Activated T-helper 17 cell treated with anti-CD3 and anti-CD28 coated beads, Interleukin-2, amount 50 U/mL, for 72 hours (primary cell): ENCODE measurements at places on chromosomes 16 and 17. TPM values are rescaled to one million over a fixed set of nuclear protein-coding genes. Genes with fewer than 3 reads are reported as not detected.
A peak's percentile ranks its signal among the peaks of the same experiment; 100 is the strongest.

The CLEC3A gene
- total RNA-seq = not detected

DNA sequence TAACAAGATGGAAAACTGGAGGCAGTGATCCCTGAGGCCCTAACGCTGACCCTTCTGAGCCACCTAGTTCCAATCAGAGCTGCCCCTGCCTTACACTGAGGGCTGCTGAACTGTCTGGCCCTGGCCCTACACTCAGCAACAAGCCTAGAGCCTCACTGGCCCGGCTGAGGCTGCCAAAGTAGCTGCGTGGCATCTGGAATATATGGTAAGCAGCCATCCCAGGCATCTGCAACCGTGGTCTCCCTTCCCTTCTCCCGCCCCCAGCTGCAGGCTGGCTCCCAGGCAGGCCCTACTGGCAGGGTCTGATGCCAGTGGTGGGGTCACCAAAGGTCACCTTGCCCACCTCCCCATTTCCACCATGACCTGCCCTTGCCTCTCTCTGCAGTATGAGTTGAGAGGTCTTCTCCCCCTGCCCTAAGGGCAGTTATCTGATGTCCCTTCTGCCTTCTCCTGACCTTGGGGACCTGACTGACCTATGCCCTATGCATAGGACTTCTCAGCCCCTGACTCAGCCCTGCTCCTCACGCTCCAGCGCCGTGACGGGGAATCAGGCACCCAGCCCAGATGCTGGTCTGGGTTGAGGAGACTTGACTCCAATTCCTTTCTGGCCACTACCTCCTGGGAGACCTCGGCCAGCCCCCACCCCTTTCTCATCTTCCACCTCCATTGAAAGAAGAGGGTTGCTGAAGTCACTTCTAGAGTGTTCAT, 45.3 kb downstream of the CPNE2 start:
- peaks cover 21% of the 10 kb centered on the region for H3K4me1 ChIP-seq
- ATAC-seq = no peak
- no peaks in the 10 kb centered on the region for H3K27me3 ChIP-seq
- peak overlapping the region; percentile 61 for H3K27ac ChIP-seq

GRCh38 chr17:1724869-1725641, 551 bp downstream of the WDR81 start:
- H3K4me1 ChIP-seq = peaks cover 13% of the 10 kb centered on the region
- peak; percentile 69 for ATAC-seq
- peaks cover 22% of the 10 kb centered on the region for H3K36me3 ChIP-seq
- H3K4me3 ChIP-seq = peak overlapping the region; percentile 68
- H3K27me3 ChIP-seq = no peaks in the 10 kb centered on the region

DNA sequence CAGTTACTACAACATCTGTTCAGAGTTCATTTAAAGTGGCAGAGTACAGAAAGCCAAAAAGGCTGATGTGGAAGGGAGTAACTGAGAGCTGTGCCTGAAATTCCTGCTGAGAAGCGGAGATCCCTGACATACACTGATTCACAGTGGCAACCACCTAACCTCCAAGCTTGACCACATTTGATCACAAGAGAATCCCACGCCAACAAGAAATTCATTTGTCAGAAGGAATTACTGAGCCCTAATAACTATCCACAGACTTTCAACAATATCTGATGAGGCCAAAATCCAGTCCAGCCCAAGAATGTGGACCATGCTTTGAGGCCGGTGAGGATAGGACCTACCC, 168.5 kb upstream of the RPH3AL start:
- H3K4me1 ChIP-seq = peaks cover 4% of the 10 kb centered on the region
- peak overlapping the region; percentile 45 for H3K27ac ChIP-seq
- no peak for ATAC-seq
- H3K36me3 ChIP-seq = peaks cover 48% of the 10 kb centered on the region

The HOXB9 gene
- total RNA-seq = 0.58 TPM

The NOL3 gene
- total RNA-seq = 30.0 TPM

DNA sequence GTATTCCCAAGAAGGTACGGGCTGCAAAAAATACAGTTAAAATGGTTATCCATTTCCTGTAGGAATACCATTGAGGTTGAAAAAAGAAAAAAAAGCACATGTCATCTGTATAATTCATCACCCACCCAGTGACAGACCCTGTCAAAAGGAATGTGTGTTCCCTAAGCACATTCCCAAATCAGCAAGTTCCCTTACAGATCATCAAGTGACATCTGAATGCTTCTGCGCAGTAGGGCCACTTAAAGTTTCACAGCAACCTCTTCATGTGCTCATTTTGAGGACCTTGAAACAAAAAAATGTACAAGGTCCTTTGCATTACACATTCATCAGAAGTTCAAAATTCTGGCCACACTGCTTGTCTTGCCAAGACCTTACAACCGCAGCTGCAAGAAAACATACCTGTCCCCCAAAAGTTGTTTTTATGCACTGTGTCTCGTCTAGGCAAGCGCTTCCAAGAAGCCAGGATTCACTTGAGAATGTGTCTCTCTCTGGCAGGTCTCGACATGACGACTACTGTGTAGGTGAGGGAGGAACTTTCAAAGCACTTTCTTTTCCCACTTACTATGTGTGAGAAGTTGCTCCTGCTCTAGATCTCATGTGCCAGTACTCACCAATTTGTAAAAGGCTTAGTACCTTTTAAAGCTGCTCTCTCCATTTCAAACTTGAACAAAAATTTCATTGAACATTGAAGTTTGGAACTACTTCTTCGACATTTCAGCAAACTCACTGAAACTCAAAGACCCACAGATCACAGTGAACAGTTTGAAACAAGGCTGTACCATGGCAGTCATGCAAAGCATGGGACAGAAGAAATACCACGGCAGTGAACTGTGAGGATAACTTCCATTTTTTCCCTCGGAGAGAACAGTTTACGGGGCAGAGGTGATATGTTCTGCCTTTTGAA, 4.3 kb upstream of the POLG2 start:
- H3K36me3 ChIP-seq = peaks cover 100% of the 10 kb centered on the region
- peaks cover 58% of the 10 kb centered on the region for H3K4me1 ChIP-seq
- no peaks in the 10 kb centered on the region for H3K27me3 ChIP-seq
- H3K4me3 ChIP-seq = peak overlapping the region; percentile 98
- peak overlapping the region; percentile 100 for H3K27ac ChIP-seq
- ATAC-seq = no peak

The YWHAE gene
- total RNA-seq = 515 TPM

DNA sequence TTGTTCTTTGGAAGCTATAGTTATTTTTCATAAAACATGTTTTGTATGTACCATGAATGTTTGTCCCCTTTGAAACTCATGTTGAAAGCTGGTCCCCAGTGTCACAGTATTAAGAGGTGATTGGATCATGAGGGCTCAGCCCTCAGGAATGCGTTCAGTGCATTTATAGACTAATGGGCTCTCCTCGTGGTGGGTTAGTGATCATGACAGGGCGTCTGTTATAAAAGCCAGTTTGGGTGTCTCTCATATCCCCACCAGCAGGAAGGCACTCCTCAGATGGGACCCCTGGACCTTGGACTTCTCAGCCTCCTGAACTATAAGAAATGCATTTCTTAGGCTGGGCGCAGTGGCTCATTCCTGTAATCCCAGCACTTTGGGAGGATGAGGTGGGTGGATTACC, 10.4 kb downstream of the BANP start:
- no peak for ATAC-seq
- peaks cover 65% of the 10 kb centered on the region for H3K4me1 ChIP-seq
- H3K4me3 ChIP-seq = peak overlapping the region; percentile 97
- H3K27me3 ChIP-seq = no peaks in the 10 kb centered on the region
- H3K27ac ChIP-seq = peak overlapping the region; percentile 76
- peaks cover 61% of the 10 kb centered on the region for H3K36me3 ChIP-seq

The MYL4 gene
- 0.30 TPM for total RNA-seq

The EFCAB5 gene
- total RNA-seq = 1.8 TPM

GRCh38 chr17:78567991-78568390, 9.2 kb downstream of the DNAH17 start:
- H3K27me3 ChIP-seq = no peaks in the 10 kb centered on the region
- no peak for ATAC-seq
- H3K27ac ChIP-seq = no peak overlapping the region
- no peak overlapping the region for H3K4me3 ChIP-seq
- H3K36me3 ChIP-seq = no peaks in the 10 kb centered on the region

DNA sequence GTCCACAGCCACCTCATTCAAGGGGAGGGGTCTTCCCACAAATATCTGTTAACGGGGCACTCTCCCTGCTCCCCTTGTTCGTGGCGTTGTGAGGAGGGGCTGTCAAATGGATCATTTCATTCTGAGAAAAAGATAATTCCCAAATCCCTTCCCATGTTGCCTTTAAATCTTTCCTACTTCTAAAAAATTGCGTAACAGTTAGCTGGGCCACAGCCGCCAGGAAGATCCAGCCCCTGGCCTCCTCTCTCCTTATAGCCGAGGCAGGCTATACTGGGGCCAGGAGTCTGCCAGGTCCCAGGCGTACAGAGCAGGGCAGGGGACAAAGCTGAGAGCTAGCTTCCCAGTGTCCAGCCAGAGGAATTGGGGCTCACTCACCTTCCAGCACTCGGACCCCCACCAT, 430 bp downstream of the C16orf89 start:
- ATAC-seq = no peak
- H3K36me3 ChIP-seq = no peaks in the 10 kb centered on the region
- H3K27me3 ChIP-seq = no peaks in the 10 kb centered on the region
- H3K4me3 ChIP-seq = no peak overlapping the region

GRCh38 chr17:79545251-79546005, 65.4 kb downstream of the RBFOX3 start:
- no peak for ATAC-seq
- no peak overlapping the region for H3K4me3 ChIP-seq
- H3K36me3 ChIP-seq = no peaks in the 10 kb centered on the region
- H3K27ac ChIP-seq = no peak overlapping the region
- no peaks in the 10 kb centered on the region for H3K4me1 ChIP-seq
- peaks cover 25% of the 10 kb centered on the region for H3K27me3 ChIP-seq

GRCh38 chr16:84294531-84295142, at the start of gene WFDC1:
Gene WFDC1 (plus strand): TSS chr16:84294878. CDS start chr16:84294972, 94 bp downstream.
- no peak within 1 kb of the TSS for H3K4me3 ChIP-seq
- peaks cover 43% of the 10 kb centered on the region for H3K27me3 ChIP-seq
- ATAC-seq = no peak
- no peaks in the 10 kb centered on the region for H3K36me3 ChIP-seq
- H3K27ac ChIP-seq = no peak within 1 kb of the TSS

- H3K4me1 ChIP-seq = peaks cover 27% of the 10 kb centered on the region
- peak; percentile 82 for ATAC-seq
- H3K27me3 ChIP-seq = no peaks in the 10 kb centered on the region
- peak overlapping the region; percentile 80 for H3K4me3 ChIP-seq
- peaks cover 21% of the 10 kb centered on the region for H3K36me3 ChIP-seq
Measured at GRCh38 chr16:79007614-79008013, 592.9 kb downstream of the MAF start.

DNA sequence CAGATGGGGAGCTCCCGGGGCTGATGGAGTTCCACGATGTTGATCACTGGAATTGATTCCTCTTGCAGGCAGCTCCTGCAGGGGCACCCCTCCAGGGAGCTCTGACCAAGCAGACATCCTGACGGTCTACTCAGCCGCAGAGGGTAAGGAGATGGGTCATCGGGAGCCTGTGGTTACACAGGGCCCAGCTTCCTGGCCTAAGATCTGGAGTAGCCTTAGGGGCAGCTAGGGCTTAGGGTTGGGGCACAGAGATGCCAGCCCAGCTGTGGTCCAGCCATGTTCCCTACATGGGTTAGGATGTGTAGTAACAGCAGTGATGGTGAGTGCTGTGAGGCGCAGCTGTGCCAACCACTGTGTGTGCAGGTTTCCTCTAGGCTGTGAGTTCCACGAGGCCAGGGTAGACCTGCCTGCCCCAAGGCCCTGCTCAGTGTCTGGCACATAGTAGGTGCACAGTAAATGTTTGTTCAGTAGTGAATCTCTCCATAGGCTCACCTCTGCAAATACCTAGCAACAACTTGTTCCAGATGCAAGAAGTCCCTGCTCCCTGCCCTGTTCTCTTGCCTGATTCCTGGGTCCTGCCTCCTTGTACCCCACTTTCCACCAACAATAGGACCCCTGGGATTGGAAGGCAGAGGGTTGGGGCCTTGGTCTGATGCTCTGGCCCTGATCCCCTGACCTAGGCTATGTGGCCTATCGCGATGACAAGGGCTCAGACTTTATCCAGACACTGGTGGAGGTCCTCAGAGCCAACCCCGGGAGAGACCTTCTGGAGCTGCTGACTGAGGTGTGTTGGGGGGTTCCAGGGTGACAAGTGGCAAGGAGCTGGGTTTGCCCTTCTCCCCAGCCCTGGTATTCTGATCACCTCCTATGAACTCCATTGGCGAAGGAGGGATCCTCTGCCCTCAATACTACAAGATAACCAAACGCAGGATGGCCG, 13.7 kb downstream of the ZNF213 start:
- peak overlapping the region; percentile 77 for H3K4me3 ChIP-seq
- no peak overlapping the region for H3K27ac ChIP-seq
- no peak for ATAC-seq

The SLC13A2 gene
- total RNA-seq = not detected

The CPNE7 gene
- total RNA-seq = 44.7 TPM

- H3K27me3 ChIP-seq = no peaks in the 10 kb centered on the region
- no peak overlapping the region for H3K27ac ChIP-seq
- H3K36me3 ChIP-seq = no peaks in the 10 kb centered on the region
- H3K4me1 ChIP-seq = no peaks in the 10 kb centered on the region
- peak overlapping the region; percentile 67 for H3K4me3 ChIP-seq
Measured at GRCh38 chr16:89246383-89246902, 28.9 kb downstream of the ZNF778 start.

- H3K4me3 ChIP-seq = no peak overlapping the region
- no peak overlapping the region for H3K27ac ChIP-seq
- peaks cover 40% of the 10 kb centered on the region for H3K36me3 ChIP-seq
- no peak for ATAC-seq
- H3K27me3 ChIP-seq = no peaks in the 10 kb centered on the region
Measured at GRCh38 chr17:10716218-10716617, 13.6 kb downstream of the TMEM220 start.

The KCNJ2 gene
- total RNA-seq = not detected

GRCh38 chr17:4948166-4948930, at the start of gene PFN1:
Gene PFN1 (minus strand): TSS chr17:4948530. CDS start chr17:4948394, 136 bp downstream.
- no peaks in the 10 kb centered on the region for H3K27me3 ChIP-seq
- H3K27ac ChIP-seq = peak within 1 kb of the TSS; percentile 97
- peaks cover 51% of the 10 kb centered on the region for H3K36me3 ChIP-seq
- ATAC-seq = peak; percentile 38
- H3K4me3 ChIP-seq = peak within 1 kb of the TSS; percentile 91

DNA sequence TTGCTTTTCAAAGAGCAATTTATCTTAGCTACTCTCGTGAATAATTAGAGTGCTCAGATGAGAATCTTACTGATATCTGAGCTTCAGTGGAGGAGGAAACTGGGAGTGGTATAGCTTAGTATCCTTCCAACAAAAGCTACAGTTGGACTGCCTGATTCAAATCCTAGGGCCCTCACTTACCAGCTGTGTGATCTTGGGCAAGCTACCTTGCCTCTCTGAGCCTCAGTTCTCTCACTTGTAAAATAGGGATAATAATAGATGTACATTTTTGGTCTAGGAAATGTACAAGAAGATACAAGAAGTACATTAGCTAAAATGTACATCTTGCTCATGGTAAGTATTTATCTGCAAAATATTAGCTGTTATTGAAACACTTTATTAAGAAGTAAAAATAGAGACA, 502.0 kb downstream of the HAPSTR1 start:
- H3K36me3 ChIP-seq = no peaks in the 10 kb centered on the region
- no peak overlapping the region for H3K4me3 ChIP-seq
- ATAC-seq = no peak
